ENCODE measurements at places on chromosomes 2 and 18. TPM values are rescaled to one million over a fixed set of nuclear protein-coding genes. Genes with fewer than 3 reads are reported as not detected.

GRCh38 chr18:350953-351572, 83.2 kb upstream of the THOC1 start:
- no peaks in the 10 kb centered on the region for H3K27me3 ChIP-seq
- DNase-seq = no peak
- H3K36me3 ChIP-seq = no peaks in the 10 kb centered on the region
- H3K4me1 ChIP-seq = no peaks in the 10 kb centered on the region
- H3K4me3 ChIP-seq = no peak overlapping the region

GRCh38 chr2:210429403-210430137, 47.0 kb downstream of the LANCL1 start:
- peaks cover 44% of the 10 kb centered on the region for H3K36me3 ChIP-seq
- no peaks in the 10 kb centered on the region for H3K27me3 ChIP-seq
- H3K27ac ChIP-seq = no peak overlapping the region
- no peak for DNase-seq

Gene ASXL3
- total RNA-seq = 1.2 TPM

DNA sequence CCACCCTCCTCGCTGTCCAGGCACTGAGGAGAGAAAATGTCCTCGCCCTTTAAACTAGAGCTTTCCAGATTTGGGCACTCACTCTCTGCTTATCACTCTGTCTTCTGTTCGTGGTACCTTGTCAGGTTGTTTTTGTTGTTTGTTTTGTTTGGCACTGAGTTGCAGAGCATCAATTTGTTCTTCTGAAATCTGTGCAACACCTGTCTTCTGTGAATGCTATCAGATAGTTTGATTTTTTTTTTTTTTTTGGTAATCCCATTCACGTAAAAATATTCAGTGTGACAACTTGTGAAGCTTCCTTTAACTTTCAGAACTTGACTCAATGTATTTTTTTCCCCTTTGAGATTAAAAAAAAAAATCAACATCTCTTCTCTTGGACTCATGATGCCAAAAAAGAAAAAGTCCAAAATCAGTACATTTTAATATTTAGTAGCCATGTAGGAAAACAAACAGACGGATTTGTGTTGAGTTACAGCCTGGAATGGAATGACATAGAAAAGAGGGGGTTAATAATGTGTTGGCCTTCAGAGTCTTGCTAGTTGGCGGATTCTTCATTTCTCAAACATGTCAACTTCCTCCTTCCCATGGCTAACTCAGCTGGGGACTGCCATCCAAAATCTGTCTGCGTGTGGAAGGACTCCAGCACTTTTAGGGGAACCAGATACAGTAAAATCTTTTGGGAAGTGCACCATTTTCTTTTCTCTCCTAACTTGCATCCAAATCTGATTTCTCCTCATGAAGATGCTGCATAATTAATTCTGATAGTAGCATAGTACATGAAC, 1.6 kb downstream of the TMEM178A start:
- H3K4me1 ChIP-seq = peaks cover 32% of the 10 kb centered on the region
- H3K4me3 ChIP-seq = peak overlapping the region; percentile 71
- DNase-seq = no peak
- no peaks in the 10 kb centered on the region for H3K36me3 ChIP-seq

- H3K4me3 ChIP-seq = no peak overlapping the region
- no peaks in the 10 kb centered on the region for H3K27me3 ChIP-seq
- H3K4me1 ChIP-seq = no peaks in the 10 kb centered on the region
- no peak overlapping the region for H3K27ac ChIP-seq
Observed at GRCh38 chr2:190515687-190516086, 18.8 kb downstream of the NEMP2 start.
